ENCODE measurements at places on chromosomes 11 and 22. TPM values are rescaled to one million over a fixed set of nuclear protein-coding genes. Genes with fewer than 3 reads are reported as not detected.

Gene SIK3
- total RNA-seq, result 24.0 TPM

- no peak for DNase-seq
These were observed at the start of gene H19 for GRCh38 chr11:1997755-1998154. Gene H19 (minus strand): TSS chr11:1997842.

Gene TMEM151A
- total RNA-seq, result 0.32 TPM

Gene MAPK8IP1
- 8.3 TPM for total RNA-seq

DNA sequence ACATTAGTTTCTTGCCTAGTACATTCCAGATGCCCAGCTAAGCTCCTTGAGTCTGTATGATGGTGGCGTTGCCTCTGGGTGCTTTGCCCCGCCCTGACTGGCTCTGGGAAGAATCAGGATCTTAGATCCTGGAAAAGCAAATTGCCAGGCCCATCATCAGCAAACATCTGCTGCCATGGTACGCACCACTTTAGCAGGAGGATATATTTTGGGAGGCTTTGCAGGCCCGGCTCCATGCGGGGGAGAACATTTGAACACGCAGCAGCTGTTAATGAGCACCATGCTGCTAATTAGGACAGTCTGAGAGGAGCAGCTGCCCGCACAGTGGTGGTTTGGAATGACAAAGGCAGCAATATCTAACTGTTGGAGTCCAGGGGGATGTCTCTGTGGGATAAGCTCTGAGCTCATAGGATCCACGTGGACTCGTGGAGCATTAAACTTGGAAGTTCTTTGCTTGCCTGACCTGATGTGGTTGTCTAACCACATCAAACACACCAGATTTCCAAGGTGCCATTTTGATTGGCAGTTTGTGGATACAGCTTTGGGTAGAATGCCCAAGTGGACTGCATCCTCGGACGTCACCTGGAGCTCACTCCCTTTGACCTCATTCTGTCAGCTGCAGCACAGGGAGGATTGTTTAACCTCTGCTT, 217.0 kb upstream of the ZBED5 start:
- DNase-seq, result no peak

DNA sequence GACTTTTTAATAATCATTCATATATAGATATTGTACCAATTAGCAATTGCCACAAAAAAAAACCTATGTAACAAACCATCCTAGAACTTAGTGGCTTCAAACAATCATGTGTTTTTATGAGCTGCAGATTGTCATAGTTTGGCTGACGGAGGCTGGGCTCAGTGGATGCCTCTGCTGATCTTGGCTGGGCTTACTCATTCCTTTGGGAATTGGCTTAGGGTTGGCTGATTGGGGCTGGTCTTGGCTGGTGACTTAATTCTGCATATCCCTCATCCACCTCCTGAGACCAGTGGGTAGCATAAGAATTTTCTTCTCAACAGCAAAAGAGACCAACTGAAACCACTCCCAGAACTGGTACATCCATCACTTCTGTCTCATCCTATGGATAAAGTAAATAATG, 57.9 kb upstream of the PHF21B start:
- no peak for DNase-seq

DNA sequence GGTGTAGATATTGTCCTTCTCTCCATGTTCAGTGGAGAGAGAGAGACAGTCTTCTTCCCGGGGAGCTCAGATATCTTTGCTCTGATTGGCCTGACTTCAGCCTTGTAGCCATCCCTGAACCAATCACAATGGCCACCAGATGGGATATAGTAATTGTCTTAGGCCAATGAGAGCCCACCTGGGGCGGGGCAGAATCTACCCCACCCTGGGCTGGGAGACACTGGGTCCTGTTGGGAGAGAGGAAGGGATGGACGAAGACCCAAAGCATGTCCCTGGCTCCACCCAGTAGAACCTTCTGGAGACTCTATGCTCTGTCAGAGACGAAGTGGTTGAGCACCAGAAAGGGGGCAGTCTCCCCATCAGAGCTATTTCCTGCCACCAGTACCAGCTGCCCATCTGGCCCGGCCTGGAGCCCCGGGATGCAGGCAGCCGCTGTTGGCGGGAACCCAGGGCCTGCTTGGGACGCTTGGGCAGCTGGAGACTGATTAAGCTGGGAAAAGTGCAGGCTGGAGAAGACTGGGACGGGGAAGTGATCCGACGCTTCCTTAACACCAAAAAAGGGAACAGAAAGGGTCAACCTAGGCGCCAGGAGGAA, 31.6 kb upstream of the CBX7 start:
- DNase-seq, result no peak

Gene GRM5
- 0.53 TPM for total RNA-seq

Gene DRICH1
- total RNA-seq, result 0.48 TPM

- DNase-seq, result no peak
These were observed 40.5 kb downstream of the LRRC32 start for GRCh38 chr11:76629853-76630599.

DNA sequence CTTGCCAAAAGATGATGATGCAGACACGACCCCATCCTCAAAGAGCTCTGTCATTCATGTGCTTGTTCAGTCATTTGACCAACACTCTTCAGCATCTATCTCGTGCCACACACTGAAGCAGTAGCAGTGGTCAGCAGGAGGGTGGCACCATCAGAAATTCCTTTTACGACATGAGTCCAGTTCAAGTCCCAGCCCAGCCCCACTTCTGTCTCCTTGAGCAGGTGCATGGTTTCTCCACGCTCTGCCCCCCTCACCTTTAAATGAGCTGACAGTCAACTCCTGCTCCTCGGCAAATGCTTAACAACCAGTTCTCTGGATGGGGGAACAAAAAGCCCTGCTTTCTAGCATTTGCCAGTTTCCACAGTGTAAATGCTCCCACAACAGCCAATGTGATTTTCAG, 60.9 kb downstream of the SYN3 start:
- no peak for DNase-seq

GRCh38 chr11:102151784-102152525, 41.7 kb downstream of the YAP1 start:
- DNase-seq, result no peak

- no peak for DNase-seq
These were observed 2.3 kb downstream of the NARS2 start for GRCh38 chr11:78572394-78572793.

Gene NRGN
- 0.37 TPM for total RNA-seq

DNA sequence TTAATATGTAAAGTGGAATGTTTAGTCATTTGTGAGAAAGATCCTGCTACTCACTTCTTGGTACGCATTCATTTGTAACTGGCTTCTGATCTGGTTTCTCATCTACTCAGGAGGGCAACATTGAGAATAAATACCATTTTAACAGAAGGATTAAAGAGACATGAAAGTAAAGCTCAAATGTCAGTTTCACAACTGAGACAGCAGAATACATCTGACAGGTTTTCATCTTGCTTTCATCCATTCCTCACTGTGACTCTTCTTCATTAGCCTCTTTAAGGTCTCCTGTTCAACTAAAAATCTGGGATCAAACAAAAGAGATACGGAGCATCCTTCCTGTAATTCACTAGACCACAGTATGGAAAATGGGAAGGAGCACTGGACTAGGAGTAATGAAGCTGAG, 31.4 kb upstream of the CCDC89 start:
- DNase-seq, result no peak

Gene MS4A13
- not detected for total RNA-seq

- no peak for DNase-seq
These were observed 14.6 kb upstream of the STK33 start for GRCh38 chr11:8608652-8609051.

GRCh38 chr11:114362958-114363357, 37.4 kb downstream of the C11orf71 start:
- DNase-seq, result no peak

GRCh38 chr11:60118338-60118737, 29.9 kb downstream of the MS4A2 start:
- DNase-seq, result no peak

DNA sequence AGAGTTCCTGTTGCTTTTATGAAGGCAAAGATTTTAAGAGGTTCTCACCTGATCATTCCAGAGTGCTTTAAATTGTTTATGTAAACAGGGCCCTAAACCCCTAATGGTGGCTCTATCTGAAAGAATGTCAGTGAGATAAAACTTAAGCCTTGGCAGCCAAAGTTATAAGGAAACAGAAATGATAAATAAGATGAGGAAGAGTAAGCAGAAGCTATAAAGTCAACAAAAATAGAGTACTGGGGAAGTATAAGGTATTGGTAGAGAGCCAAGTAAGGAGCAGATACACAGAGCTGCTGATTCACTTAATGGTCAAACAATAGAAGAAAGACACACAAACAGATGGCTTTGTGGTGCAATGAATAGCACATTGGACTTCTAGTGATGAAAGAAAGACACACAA, 37.9 kb downstream of the TMPRSS5 start:
- DNase-seq, result no peak

Gene FHIP1B
- 14.5 TPM for total RNA-seq

- no peak for DNase-seq
These were observed 223.7 kb downstream of the DSCAML1 start for GRCh38 chr11:117573326-117573725.

Gene CCDC89
- 4.1 TPM for total RNA-seq

Gene RAB38
- total RNA-seq, result 17.7 TPM

Gene KLHDC7B
- total RNA-seq, result 0.11 TPM

DNA sequence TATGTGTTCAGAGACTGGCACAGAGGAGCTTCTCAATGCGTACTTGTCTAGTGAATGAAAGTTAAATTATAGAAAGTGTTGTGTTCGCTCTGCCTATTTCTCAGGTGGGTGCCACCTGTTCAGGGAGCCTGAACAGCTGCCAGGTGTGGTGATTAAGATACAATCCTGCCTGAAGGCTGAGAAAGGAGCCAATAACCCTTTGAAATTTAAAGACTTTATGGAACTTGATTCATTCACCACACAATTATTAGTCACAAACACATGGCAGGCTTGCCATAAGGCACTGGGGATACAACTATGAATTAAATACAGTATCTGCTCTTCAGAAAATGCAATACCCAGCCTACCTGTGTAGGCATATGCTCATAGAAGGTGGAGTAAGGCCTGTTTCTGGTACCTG, 92.9 kb upstream of the AMOTL1 start:
- no peak for DNase-seq

DNA sequence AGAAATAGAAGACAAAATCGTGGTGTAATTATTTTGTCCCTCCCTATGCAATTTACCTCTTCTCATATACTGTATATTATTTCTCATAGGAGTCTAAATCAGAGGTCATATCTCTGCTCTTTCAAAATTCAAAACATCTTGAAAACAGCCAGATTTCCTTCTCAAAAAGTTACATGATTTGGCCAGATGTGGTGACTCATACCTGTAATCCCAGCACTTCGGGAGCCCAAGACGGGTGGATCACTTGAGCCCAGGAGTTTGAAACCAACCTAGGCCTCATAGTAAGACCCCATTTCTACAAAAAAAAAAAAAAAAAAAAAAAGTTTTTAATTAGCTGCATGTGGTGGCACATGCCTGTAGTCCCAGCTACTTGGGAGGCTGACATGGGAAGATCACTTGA, 29.0 kb upstream of the DNAJB7 start:
- no peak for DNase-seq

GRCh38 chr11:76628408-76628947, 42.1 kb downstream of the LRRC32 start:
- DNase-seq, result no peak

DNA sequence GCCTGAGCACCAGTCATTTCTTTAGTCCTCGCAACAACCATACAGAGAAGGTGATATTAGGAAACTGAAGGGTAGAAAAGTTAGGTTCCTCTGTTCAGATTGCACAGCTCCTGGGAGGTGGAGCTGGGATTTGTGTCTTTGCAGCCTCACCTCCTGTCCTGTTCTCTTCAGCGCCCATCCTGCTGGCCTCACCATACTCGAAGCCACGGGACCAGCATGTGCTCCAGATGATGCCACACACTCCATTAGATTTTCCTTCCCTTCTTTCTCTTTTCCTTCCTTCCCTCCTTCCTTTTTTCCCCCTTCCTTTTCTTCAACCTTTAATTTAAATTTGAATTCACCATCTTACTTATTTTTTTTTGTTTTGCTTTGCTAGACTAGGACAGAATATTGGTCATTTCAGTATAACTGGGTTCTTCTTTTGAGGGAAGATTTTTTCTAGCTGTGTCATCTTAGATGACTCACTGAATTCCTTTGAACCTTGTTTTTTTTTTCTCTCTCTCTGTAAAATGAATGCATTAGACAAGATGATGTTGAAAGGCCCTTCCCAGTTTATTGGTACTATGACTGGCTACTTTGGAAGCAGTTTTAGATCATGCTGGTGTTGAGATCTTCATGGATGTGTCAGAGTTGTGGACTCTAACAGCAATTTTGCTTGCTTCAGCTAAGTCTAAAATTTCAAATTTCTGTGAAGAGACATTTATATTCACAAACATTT, 662.5 kb upstream of the TENM4 start:
- DNase-seq, result no peak

DNA sequence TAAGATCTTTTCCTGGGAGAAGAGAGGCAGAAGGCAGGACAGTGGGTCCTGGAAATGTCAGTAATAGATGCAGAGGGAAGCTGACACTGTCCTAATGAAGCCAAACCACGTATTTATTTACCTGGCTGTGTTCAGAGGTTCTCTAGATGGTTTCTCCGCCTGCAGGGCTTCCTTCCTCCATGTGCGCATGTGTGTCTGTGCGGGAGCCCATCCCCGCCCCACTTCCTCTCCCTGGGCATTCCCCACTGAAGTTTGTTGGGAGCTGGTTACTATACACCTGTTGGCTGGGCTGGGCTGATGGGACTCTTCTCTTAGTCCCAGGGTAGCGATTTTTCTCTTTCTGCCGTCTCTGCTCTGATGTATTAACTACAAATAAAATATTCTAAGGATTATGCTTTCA, 204.9 kb upstream of the TBCEL start:
- no peak for DNase-seq

DNA sequence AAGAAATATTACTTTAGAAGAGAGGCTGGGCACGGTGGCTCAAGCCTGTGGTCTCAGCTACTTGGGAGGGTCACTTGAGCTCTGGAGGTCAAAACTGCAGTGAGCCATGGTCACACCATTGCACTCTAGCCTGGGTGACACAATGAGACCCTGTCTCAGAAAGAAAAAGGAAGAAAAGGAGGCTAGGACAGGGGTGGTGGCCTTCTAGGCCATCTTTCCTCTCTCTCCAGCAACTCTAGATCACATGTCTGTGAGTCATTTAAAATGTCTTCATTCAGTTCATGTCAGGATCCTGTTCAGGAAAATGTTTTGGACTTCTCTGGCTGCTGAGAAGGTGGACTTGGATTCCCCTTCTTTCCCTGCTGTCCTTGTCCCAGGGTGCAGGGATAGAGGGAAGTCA, 53.3 kb downstream of the PPFIA1 start:
- no peak for DNase-seq

GRCh38 chr22:22897091-22897490, 9.5 kb downstream of the IGLL5 start:
- DNase-seq, result no peak

Gene KREMEN1
- total RNA-seq, result 10.1 TPM

Gene PLEKHB1
- total RNA-seq, result 1.0 TPM

Gene CSNK2A3
- 2.4 TPM for total RNA-seq

Gene EIF3F
- total RNA-seq, result 159 TPM

GRCh38 chr11:123581651-123582399, 72.6 kb downstream of the SCN3B start:
- DNase-seq, result no peak

Data from urinary bladder (tissue), 4 donors.